Dermis blood vessel endothelial cell (primary cell): ENCODE measurements at places on chromosomes 7 and 10. TPM values are rescaled to one million over a fixed set of nuclear protein-coding genes. Genes with fewer than 3 reads are reported as not detected.

Gene ZNF511
- 23.2 and 24.7 TPM in 2 replicates for total RNA-seq

Gene FAM24B
- total RNA-seq = 2.2 and 5.1 TPM in 2 replicates

Gene DDC
- total RNA-seq = 0.17 TPM in 1 of 2 replicates, not detected in the other

Gene ITIH5
- 0.51 and 0.65 TPM in 2 replicates for total RNA-seq

Gene PCGF5
- 41.2 and 45.6 TPM in 2 replicates for total RNA-seq

Gene GLI3
- total RNA-seq = 1.0 and 1.6 TPM in 2 replicates

Gene NPFFR1
- not detected in 2 replicates for total RNA-seq

Gene IL15RA
- 13.9 and 15.7 TPM in 2 replicates for total RNA-seq

Gene PPP1R9A
- total RNA-seq = 16.2 and 19.2 TPM in 2 replicates

Gene PRKG1
- 1.3 and 4.1 TPM in 2 replicates for total RNA-seq

Gene CNNM1
- not detected in 2 replicates for total RNA-seq

Gene SNCG
- 111 and 117 TPM in 2 replicates for total RNA-seq

Gene TAS2R41
- not detected in 2 replicates for total RNA-seq

Gene C1QL3
- 0.17 and 0.33 TPM in 2 replicates for total RNA-seq

Gene ZC3HAV1L
- 16.4 and 20.8 TPM in 2 replicates for total RNA-seq

Gene TFEC
- total RNA-seq = 2.0 and 3.1 TPM in 2 replicates

Gene SRRM3
- 2.0 and 2.2 TPM in 2 replicates for total RNA-seq

Gene DOCK1
- total RNA-seq = 120 and 124 TPM in 2 replicates

Gene ANKRD61
- 0.14 TPM in 1 of 2 replicates, not detected in the other for total RNA-seq

Gene C10orf53
- not detected in 2 replicates for total RNA-seq

Gene LEP
- not detected in 2 replicates for total RNA-seq

Gene OR13A1
- total RNA-seq = not detected in 2 replicates

Gene SCIN
- total RNA-seq = 0.17 and 2.6 TPM in 2 replicates

Gene ASB13
- total RNA-seq = 17.5 and 17.6 TPM in 2 replicates

Gene SFXN4
- 9.4 and 14.6 TPM in 2 replicates for total RNA-seq

Gene CCDC3
- 0.28 and 1.4 TPM in 2 replicates for total RNA-seq

Gene GARIN1A
- total RNA-seq = 0.14 and 0.17 TPM in 2 replicates

Gene UCN3
- not detected in 2 replicates for total RNA-seq

Gene ZNF804B
- total RNA-seq = not detected in 2 replicates

Gene ITGB1
- total RNA-seq = 1,657 and 1,756 TPM in 2 replicates

Gene FEZF1
- total RNA-seq = not detected in 2 replicates

Gene SYT15B
- 0.51 and 1.2 TPM in 2 replicates for total RNA-seq

Gene ANXA8L1
- not detected in 2 replicates for total RNA-seq

Gene GNA12
- total RNA-seq = 17.4 and 78.6 TPM in 2 replicates

Gene ZNF783
- total RNA-seq = 6.7 and 7.5 TPM in 2 replicates

Gene COL26A1
- total RNA-seq = not detected in 2 replicates

Gene TAS2R5
- 0.47 and 0.68 TPM in 2 replicates for total RNA-seq

Gene LIPM
- total RNA-seq = not detected in 2 replicates

Gene WDR86
- not detected in 2 replicates for total RNA-seq

Gene MSMB
- not detected in 2 replicates for total RNA-seq

Gene GPR15LG
- 0.47 TPM in 1 of 2 replicates, not detected in the other for total RNA-seq

Gene PRSS37
- total RNA-seq = not detected in 2 replicates

Gene EPHA1
- 0.09 TPM in 1 of 2 replicates, not detected in the other for total RNA-seq
